ENCODE measurements at places on chromosomes 1 and 21. TPM values are rescaled to one million over a fixed set of nuclear protein-coding genes. Genes with fewer than 3 reads are reported as not detected.

The NCDN gene
- total RNA-seq = 13.7 TPM

The B3GALT2 gene
- total RNA-seq = not detected

The ARTN gene
- 0.63 TPM for total RNA-seq

The ANGPTL3 gene
- not detected for total RNA-seq

The THEM5 gene
- 91.9 TPM for total RNA-seq

The RIMS3 gene
- 3.1 TPM for total RNA-seq

The KCNE2 gene
- total RNA-seq = not detected

The FAM72C gene
- 0.34 TPM for total RNA-seq
